ENCODE measurements at places on chromosomes 3 and 15. TPM values are rescaled to one million over a fixed set of nuclear protein-coding genes. Genes with fewer than 3 reads are reported as not detected.

Gene CHDH
- total RNA-seq, result 0.47 TPM

Gene C3orf49
- not detected for total RNA-seq

DNA sequence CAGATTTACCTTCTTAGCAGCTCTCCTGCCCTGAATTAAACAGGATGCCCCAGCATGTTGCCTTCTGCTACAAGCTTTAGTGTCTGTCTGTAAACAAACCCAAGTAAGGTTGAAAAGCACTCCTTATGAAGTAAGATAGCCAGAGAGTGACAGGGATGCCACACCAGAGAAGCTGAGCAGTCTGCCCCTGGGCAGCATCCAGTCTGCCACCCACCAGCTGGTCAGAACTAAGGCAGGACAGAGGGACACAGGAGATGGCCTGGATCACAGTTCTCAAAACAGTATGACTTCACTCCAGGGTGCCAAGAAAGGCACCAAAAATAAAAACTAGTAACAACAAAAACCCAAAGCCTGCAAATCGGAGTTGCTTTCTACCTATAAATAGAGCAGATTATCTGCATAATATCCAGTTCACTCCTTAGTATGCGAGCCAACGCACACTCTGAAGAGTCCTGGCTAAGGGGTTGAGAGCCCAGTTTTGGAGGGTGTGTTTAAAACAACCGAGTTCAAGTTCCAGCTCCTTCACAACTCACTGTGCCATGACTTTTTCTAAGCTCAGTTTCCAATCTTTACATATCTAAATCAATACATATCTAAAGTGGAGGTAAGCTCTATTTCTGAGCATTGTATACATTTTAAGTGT lies 198.9 kb downstream of the KCNMB2 start:
- no peak for DNase-seq

- DNase-seq, result no peak
Measured at GRCh38 chr3:55579496-55579895, 92.4 kb upstream of the WNT5A start.

Gene TTLL13
- total RNA-seq, result 1.0 TPM

Gene KNL1
- total RNA-seq, result 29.0 TPM

DNA sequence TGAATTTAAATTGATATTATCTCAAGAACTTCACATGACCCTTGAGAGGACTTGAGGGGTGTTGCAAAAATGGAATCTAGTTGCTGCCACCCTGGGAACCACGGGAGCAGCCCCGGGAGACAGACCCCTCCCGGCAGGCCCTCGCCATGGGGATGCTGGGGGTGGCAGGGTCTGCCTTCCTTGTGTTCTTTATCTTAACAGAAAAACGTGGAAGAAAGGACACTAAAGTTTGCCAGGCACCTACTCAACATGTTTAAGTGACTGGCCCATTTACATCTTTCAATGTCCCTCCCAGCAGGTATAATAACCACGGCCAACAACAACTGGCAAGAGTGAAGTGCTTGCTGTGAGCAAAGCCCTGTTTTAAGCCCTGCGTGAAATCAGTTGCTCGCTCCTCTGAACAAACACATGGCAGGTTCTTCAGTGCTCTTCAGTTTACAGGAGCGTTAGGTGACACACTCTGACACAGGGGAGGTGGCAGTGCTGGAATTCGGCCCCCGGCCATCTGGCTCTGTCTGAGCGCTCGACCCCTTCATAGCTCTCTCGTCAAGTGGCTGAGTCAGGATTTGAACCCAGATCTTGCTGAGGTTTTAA lies 112.5 kb downstream of the ASB7 start:
- DNase-seq, result no peak

Gene LINGO1
- total RNA-seq, result not detected

DNA sequence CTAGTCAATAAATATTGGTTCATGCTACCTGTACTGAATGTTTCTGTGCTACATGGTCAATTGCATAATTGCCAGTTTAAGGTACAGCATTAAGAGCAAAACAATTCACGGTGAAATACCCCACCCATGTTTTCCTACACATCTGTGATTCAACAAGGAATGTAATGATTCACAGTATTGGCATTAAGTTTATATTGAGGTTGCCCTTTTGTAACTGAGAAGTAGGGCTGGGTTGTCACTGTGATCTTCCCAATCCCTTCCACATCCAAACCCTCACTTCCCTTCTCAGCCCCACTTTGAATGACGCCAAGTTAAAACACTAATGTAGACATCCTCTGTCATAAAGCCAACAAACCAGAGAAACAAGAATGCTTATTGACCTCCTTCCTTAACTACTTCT lies 112.0 kb upstream of the TJP1 start:
- no peak for DNase-seq

- no peak for DNase-seq
Measured at GRCh38 chr3:38015984-38016383, 13.5 kb downstream of the PLCD1 start.

- DNase-seq, result no peak
Measured at GRCh38 chr3:7307410-7307809, 446.5 kb downstream of the GRM7 start.

- DNase-seq, result no peak
Measured at GRCh38 chr15:28975766-28976179, 90.0 kb downstream of the APBA2 start.

- no peak for DNase-seq
Measured at GRCh38 chr3:67686069-67686468, 31.7 kb upstream of the SUCLG2 start.

DNA sequence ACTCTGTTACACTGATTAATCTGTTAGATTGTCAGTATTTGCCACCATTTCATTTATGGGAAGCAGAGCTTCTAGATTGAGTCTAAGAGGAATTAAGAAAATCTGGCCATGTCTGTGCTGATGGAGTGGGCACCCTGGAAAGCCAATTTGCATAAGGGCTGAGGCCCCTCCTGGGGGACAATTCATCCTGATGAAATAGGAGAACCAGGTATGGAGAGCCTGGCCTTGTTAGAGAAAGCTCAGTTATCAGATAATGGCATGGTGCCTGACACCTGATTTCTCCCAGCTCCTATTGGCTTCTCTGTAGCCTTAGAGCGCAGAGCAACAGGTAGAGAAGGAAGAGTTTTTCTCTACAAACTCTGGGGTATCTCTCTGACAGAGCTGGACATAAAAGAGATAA lies 114.2 kb downstream of the EBLN2 start:
- no peak for DNase-seq

DNA sequence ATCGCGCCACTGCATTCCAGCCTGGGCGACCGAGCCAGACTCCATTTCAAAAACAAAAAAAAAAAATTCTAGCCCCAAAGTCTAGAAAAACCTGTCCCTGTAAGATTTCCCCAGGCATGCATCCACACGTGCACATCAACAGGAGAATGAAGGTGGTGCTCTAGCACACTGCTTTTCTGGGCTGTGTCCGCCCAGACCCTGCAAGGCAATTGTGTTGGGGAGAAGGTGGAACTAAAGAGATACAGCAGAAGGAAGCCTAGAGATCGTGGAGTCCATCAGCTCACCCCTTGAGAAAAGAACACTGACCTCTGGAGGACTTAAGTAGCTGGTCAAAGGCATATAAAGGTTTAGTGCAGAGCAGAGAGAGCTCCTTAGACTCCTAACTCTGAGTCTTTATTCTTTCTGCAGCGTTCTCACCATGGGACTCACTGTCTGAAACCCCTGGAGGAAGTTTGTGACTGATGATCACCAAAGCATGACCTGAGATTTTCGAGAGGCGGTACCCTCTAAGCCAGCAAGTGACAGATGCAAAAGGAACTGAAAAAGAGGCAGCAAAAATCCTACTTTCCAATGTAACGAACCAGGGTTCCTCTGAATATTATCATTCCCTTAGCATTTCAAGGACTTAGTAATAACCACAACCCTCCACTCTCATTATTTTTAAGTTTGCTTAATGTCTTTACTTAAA lies 179.8 kb downstream of the MEX3B start:
- DNase-seq, result no peak

Gene GOLGA8R
- 4.2 TPM for total RNA-seq

- no peak for DNase-seq
Measured at GRCh38 chr3:37762698-37763097, 99.0 kb upstream of the CTDSPL start.

DNA sequence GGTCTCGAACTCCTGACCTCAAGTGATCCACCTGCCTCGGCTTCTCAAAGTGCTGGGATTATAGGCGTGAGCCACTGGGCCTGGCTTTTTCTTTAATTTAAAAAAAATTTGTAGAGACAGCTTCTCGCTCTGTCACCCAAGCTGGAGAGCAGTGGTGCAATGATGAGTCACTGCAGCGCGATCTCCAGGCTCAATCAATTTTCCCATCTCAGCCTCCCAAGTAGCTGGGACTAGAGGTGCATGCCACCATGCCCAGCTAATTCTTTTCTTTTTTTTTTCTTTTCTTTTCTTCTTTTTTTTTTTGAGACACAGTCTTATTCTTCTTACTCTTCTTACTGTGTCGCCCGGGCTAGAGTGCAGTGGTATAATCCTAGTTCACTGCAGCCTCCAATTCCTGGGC lies 19.8 kb downstream of the TUBGCP4 start:
- no peak for DNase-seq

Gene CNTN3
- total RNA-seq, result not detected

DNA sequence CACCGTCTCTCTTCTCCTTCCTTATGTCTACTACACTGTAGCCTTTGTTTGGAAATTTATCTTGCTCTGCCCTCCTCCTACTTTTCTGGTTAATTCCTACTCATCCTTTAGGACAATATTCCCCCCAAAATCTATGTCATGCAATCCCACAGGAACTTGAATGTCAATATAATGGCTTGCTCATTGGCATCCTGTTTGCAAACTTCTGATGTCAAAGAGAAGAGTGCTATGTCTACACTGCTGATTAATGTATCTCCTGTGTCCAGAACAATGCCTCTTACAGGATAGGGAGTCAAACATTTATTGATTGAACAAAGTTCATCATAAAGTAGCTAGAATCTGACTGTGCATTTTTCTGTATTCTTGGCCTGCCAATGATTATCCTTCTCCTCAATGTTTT lies 22.8 kb downstream of the SIDT1 start:
- DNase-seq, result no peak

Gene DYNC1LI1
- total RNA-seq, result 27.8 TPM

Gene CCR9
- not detected for total RNA-seq

GRCh38 chr3:158808697-158809096 lies 6.8 kb downstream of the MFSD1 start:
- DNase-seq, result no peak

Gene TLR9
- 0.18 TPM for total RNA-seq

DNA sequence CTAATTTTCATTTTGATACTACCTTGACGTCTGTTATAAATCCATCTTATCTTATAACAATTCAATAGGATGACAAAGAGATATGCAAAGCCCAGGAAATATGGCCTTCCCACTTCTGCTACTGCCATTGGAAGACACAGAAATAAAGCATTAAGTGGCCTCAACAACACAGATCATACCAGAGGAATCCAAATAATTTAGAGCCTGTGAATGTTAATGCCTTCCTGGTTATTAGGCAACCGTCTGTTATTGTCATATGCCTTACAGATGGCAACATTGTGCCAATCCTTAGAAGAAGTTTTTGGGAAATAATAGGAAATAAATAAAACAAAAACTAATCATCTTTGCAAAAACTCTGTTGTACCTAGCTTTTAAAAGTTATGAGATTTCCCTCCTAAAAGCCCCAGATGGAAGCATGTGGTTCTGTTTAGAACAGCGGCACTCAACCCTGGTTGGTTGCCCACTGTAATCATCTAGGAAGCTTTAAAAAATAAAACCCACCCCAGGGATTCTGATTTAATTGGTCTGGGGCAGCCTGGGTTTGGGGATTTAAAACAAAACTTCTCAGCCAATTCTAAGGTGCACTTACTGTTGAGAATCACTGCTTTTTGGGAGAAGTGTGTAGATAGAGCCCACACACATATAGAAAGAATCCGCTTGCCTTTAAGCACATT lies 704.8 kb upstream of the CFAP20DC start:
- DNase-seq, result no peak

DNA sequence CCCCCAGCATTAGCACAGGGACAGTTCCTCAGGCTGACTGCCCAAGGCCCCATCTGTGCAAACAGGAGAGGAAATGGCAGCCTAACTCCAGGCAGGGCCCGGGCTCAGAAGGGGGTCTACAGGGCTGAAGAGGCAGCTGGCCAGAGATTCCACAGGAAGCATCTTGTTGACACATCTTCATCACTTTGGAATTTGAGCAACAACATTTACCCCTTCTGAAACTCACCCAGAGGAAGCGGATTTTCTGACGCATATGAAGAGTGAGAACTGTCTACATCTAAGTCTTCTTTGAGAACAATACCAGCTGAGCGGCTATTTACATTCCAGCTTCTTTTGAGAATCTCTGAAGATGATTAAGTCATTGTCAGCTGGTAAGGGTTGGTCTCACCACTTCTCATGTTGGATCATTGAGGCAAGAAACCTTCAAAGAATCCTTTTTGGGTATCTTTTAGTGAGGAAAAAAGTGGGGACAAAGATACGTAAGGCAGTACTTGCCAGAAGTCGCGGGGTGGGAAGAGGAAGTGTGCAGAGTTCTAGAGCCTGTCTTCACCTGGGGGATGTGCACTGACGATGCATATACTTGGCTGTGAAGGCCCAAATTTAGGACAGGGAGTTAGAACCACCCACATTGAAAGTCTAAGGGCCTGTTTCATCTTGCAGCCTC lies 25.4 kb upstream of the SRP14 start:
- DNase-seq, result no peak

GRCh38 chr15:65208647-65209046 lies 2.6 kb downstream of the CILP start:
- no peak for DNase-seq

- DNase-seq, result no peak
Measured at GRCh38 chr3:40299130-40299720, 10.3 kb upstream of the EIF1B start.

Gene PCYT1A
- 40.3 TPM for total RNA-seq

- no peak for DNase-seq
Measured at GRCh38 chr3:71488882-71489281, 94.6 kb downstream of the FOXP1 start.

DNA sequence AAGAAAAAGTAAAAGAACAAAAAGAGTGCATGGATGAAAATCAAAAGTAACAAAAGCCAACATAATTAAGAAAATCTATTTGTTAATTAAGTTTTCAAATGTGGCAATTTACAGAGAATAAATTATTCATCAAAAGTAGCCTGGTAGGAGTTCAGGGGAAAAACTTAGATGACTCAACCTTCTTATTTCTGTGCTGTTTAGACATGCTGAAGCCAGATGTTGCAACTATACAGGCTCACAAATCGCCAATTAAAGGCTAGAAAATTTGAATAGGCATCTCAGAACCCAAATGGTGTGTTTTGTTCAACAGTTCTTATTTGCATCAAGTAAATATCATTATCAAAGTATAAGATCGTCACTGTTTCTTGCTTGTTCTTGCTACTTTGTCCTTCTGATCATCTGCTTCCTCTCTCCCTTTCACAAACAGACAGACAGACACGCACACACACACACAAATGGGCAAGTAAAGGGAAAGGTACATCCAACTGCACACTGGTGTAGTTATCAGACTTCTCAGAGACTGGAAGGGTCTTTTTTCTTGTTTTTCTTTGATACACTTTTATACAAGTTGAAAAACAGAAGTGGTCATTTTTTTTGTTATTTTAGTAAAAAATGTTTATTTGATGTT lies 572.2 kb downstream of the MECOM start:
- DNase-seq, result no peak
